ENCODE measurements at places on chromosomes 1 and 21. TPM values are rescaled to one million over a fixed set of nuclear protein-coding genes. Genes with fewer than 3 reads are reported as not detected.
A peak's percentile ranks its signal among the peaks of the same experiment; 100 is the strongest.

Gene LIN28A
- not detected for total RNA-seq

Gene MPL
- not detected for total RNA-seq

Gene LTN1
- 25.6 TPM for total RNA-seq

Gene PCP4L1
- total RNA-seq, result 0.20 TPM

DNA sequence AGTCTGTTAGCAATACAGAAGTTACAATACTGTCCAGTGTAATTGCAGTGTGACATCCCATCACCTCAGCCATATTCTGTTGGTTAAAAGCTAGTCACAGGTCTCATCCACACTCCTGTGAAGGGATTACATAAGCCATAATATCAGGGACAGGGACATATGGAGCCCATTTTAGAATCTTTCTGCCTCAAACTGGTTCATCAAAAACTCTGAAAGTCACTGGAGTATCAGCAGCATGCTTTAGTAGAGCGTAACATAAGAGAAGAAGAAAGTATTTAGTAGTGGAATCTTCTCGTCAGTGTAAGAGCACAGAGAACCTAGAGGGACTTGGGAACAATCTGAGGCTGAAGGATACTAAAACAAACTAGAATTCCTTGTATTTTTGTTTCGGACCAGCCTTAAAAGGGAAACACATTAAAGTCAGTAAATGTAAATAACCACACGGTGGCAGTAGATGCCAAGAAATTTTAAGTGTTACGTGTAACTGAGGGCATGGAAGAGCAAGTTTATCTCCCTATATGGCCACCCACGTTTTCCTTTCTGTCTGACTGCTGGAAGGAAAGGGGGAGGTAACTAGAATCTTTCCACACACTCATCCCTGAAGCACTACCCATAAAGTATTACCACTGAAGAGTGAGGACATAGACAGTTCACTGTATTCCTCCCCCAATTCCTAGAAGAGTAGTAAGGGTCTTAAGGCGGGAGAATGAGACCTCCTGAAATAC, 41.6 kb upstream of the AGL start:
- DNase-seq, result peak; percentile 29

DNA sequence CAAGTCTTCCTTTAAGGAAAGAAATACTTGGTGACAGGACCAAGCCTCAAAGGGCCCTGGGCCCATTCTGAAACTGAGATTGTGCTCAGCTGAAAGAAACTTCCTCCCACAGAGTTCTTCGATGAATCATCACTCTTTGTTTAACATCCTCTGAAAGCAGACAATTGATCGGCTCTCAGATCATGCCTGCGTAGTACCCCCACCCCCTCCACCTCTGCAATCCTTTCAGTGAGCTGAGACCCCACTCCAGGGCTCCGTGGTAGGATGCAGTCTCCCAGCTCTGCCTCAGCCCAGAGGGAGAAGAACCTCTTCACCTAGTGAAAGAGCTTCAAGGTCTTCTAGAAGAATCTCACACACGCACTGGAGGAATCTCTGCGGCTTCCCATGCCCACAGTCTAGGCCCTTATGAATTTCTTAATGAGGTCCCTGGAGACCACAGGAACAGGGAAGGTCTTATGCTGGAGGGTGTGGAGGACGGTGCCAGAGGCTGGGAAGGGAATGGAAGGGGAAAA, 104.9 kb upstream of the SOD1 start:
- peak; percentile 18 for DNase-seq

DNA sequence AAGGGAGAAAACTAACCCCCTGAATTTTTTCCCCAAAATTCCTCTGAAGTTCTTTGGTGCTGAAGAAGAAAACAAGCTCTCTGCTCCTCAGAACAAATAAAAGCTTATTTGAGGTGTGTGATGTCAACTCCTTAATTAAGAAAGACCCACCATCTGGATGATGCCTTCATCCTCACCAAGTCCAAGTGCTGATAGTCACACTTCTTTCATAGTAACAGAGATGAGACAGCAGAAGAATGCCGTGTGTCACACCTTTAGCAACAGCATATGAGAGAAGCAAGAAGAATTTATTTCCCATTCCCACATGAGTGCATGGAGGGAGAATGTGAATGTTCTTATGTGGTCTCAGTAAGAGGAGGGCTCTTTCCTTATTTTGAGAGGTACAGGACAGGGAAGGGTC, 91.2 kb downstream of the TGFB2 start:
- DNase-seq, result no peak

DNA sequence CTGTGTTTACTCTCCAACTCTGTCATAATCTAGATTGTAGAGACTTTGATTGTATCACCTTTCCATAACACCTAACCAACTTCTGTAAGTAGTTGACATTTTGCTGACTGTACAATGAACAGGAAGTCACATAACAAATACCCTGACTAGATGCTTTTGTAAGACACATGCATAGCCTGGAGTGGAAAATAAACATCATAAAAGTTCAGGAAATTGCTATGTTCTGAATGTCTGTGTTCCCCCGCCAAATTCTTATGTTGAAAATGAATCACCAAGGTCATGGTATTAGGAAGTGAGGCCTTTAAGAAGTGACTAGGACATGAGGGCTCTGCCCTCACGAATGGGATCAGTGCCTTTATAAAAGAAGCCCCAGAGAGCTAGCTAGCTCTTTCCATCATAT, 40.4 kb upstream of the ZSWIM5 start:
- DNase-seq, result no peak

DNA sequence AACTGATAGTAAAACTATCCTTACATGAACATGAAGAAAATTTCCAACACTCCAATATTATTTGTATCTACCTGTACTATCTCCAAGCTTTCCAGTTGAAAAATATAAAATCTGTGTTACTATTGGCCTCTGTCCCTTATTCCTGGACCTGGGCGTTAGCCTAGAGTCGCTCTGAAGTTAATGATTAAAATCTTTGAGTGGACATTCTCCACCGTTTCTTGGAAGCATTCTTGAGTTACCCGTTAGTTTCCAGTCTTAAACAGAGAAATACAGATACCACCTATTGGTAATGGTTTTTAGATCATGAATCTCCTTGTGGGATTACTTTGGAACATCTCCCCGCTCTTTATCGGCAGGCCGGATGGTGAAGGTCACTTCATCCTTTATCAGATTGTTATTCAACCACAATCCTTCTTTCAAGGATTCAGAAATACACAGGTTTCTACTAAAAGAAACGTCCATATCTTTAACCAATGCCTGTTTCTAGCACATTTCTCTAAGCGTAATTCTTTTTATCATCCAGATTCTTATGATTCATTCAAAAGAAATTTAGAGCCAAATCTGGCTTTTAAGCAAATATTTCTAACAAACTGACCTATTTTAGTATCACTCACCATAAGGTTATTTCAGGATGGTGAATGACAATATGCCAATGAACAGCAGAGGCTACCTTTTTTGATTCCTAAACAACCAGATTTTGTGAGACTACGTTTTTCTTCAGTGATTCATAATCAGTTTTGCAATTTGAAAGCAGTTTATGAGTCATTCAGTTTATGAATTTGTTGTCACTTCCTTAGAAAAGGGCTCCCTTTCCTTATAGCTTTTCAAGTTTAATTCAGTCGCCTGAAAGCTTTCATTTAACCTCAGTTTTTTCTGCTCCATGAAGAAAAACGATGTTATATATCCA, 70.2 kb upstream of the ERRFI1 start:
- DNase-seq, result no peak

GRCh38 chr1:53373246-53373645, 45.4 kb upstream of the LRP8 start:
- no peak for DNase-seq

DNA sequence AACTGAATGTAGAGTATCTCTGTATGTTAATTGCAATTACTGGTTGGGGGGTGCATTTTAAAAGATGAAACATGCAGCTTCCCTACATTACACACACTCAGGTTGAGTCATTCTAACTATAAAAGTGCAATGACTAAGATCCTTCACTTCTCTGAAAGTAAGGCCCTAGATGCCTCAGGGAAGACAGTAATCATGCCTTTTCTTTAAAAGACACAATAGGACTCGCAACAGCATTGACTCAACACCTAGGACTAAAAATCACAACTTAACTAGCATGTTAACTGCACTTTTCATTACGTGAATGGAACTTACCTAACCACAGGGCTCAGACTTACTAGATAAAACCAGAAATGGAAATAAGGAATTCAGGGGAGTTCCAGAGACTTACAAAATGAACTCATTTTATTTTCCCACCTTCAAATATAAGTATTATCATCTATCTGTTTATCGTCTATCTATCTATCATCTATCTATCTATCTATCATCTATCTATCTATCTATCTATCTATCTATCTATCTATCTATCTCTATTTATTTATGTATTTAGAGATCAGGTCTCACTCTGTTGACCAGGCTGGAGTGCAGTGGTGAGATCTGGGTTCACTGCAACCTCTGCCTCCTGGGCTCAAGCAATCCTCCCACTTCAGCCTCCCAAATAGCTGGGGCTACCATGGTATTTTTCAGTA, 47.8 kb downstream of the CHML start:
- no peak for DNase-seq

GRCh38 chr1:86552376-86552775, 5.5 kb downstream of the CLCA4 start:
- DNase-seq, result no peak

DNA sequence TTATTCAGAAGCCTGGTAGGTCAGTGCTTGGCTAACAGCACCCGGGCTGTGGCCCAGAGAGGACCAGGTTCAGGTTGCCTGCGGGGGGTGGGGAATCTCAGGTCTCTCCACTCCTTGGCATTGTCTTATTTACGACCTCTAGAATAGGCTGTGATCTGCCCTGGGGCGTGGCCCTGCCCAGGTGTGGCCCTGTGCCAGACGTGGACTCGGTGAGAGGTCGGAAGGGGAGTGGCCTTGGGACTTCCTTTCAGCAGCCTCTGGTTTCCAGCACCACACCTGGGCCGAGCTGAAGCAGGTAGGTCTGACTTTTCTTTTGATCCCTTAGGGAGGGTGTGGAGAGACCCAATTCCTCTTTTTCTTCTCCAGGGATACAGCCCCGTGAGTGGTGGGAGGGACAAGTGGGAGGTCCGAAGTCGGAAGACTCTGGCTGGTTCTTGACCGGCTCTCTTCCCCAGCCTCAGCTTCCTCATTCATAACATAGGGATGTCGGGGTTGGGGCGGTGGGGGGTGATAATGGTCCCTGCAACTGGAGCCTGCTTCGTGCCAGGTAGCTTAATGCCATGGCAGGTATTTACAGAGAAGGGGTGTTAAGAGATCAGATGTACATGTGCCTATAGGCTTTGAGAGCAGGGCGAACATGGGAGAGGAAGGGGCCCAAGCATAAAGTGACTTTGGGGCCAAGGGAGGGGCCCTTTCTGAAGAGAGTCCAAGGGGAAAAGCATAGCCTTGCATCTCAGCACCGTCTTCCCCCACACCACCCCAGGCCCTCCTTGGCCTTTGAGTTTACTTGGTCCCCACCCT, 16.5 kb downstream of the ACOT11 start:
- no peak for DNase-seq

DNA sequence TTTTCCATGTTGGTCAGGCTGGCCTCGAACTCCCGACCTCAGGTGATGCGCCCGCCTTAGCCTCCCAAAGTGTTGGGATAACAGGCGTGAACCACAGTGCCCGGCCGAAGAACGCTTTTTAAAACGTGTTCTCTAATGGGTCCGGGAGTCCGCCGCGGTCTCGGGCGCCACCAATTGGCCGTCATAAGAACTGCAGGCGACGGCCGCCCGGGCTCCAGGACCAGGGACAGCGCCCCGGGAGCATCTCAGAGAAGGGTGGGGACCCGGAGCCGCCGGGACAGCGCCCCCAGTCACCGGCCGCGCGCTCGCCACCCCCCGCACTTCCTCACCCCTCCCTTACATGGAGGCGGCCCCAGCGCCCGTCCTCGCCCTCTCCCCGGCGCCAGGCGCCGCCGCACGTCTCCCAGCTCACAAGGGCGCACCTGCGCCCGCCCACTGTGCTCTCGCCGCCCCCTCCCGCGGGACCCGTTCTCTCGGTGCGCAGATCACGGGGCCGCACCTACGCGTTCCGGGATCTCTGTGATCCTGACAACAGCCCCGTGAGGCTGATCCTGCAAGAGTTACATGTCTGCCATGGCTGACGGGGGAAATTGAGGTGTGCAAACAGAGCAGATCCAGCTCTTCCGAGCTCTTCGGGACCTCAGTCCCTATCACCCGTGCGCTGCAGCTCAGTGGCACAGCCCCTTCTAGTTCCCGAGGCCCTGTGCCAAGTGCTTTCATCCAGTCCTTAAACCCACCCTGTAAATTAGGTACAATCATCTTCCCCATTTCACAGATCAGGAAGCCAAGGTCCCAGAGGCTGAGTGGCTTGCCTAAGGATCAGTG, 9.8 kb downstream of the RAP1GAP start:
- peak; percentile 73 for DNase-seq

DNA sequence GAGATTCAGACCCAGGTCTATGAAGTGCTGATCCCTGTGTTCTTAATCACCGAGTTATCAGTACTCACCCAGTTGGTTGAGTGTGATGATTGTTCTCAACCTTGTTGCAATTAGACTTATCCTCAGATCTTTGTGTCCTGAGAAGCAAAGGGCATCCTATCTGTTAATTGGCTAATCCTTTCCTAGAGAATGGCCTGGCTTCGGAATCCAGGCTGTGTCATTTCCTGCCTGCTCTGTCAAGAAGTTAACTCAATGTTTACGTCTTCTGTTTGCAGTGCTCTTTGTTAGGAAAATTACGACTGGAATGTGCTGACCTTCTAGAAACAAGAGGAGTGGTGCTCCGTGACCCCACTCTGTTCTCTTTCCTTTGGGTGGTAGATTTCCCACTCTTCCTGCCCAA, 14.7 kb downstream of the GAS5 start:
- no peak for DNase-seq

GRCh38 chr1:164772635-164773034, 213.7 kb downstream of the PBX1 start:
- DNase-seq, result no peak

DNA sequence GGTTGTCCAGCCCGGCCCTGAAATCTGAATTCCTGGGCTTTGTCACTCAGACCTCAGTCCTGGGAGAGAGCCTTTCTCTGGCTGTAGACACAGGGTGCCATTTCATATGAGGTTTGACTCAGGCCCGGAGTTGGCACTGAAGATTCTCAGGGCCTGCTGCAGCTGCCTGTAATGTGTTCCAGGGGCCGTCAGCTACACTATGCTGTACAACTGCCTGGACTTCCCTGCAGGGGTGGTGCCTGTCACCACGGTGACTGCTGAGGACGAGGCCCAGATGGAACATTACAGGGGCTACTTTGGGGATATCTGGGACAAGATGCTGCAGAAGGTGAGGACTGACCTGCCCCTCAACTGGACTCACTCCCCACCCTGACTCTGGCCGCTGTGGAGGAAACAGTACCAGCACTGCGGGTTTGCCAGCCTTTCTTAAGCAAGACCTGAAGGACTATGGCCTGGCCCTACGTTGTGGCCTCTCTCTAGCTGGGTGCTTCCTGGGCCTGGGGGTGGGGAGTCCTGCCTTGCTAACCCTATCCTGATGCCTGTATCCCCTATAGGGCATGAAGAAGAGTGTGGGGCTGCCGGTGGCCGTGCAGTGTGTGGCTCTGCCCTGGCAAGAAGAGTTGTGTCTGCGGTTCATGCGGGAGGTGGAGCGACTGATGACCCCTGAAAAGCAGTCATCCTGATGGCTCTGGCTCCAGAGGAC, 18.9 kb downstream of the FAAH start:
- DNase-seq, result no peak

GRCh38 chr1:17539477-17540254, at the start of gene ARHGEF10L:
TSS of gene ARHGEF10L (plus strand) at chr1:17539698. CDS start at chr1:17580596, 40,898 bp downstream.
- DNase-seq, result no peak

- no peak for DNase-seq
These were observed 161.2 kb downstream of the NTMT2 start for GRCh38 chr1:170306948-170307347.

All from activated T-helper 1 cell treated with anti-CD3 and anti-CD28 coated beads, Interleukin-12 subunit alpha, Interleukin-12 subunit beta, Interleukin-2, Interleukin-4 antibody, amounts not matched to agents 30 ng/mL and 10 ng/mL and 1 ng/mL, durations not matched to agents 14 hours and 24 hours and 36 hours (primary cell).